ENCODE measurements at places on chromosomes 3 and 15.

- DNase-seq: no peak
These were observed 256.4 kb upstream of the TGFBR2 start for GRCh38 chr3:30350011-30350410.

- DNase-seq: no peak
These were observed 101.6 kb upstream of the NR2E3 start for GRCh38 chr15:71708741-71709140.

DNA sequence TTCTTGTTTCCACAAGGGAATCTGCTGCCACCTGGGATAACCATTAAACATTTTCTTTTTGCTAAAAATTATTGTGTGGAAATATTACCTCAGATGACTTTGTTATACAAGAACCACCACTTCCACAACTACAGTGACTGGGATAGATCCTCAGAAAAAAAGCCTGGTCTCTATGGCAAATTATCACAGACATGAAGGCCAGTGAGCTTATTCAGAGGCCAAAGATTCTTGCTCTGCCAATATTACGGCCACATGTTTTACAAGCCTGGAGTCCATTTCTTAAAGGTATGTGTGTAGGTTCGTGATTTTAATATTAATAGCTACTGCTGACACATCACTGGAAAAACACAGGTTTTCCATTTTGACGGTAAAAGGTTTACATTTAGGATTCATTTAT is 73.8 kb downstream of the MYO1E start:
- DNase-seq: no peak

- DNase-seq: no peak
These were observed 197.2 kb upstream of the CTNNB1 start for GRCh38 chr3:41002104-41002503.

GRCh38 chr15:85007741-85008397 is 26.2 kb downstream of the PDE8A start:
- no peak for DNase-seq

GRCh38 chr3:136332776-136333175 is 82.6 kb downstream of the PCCB start:
- DNase-seq: no peak
